ENCODE measurements at places on chromosomes 1 and 21. TPM values are rescaled to one million over a fixed set of nuclear protein-coding genes. Genes with fewer than 3 reads are reported as not detected.

Gene ELAPOR1
- total RNA-seq: under 0.01 TPM

Gene TMPRSS3
- not detected for total RNA-seq

Gene FCRLB
- 5.5 TPM for total RNA-seq

Gene MT1HL1
- not detected for total RNA-seq

Gene DIO1
- total RNA-seq: not detected

Gene AMPD1
- not detected for total RNA-seq

Gene C8A
- not detected for total RNA-seq

Gene LY9
- not detected for total RNA-seq

Gene FHAD1
- total RNA-seq: 0.73 TPM

Gene NBPF11
- total RNA-seq: 3.7 TPM

Gene ECE1
- 83.5 TPM for total RNA-seq

Gene KIF17
- not detected for total RNA-seq

Gene AKNAD1
- 0.73 TPM for total RNA-seq

Gene ZSCAN20
- total RNA-seq: 8.8 TPM

Gene KRTAP19-1
- total RNA-seq: not detected

Gene OR2M3
- not detected for total RNA-seq

Gene SHE
- under 0.01 TPM for total RNA-seq

Gene NBPF6
- total RNA-seq: not detected

Gene ST6GALNAC5
- total RNA-seq: 0.39 TPM

Gene HMGN1
- 149 TPM for total RNA-seq

Gene PTGER3
- 0.37 TPM for total RNA-seq

Gene RGS1
- not detected for total RNA-seq

Gene RNU1-1
- total RNA-seq: under 0.01 TPM

Gene SKI
- 22.3 TPM for total RNA-seq

Gene VWA5B1
- total RNA-seq: not detected

Gene ICOSLG
- total RNA-seq: 0.37 TPM

Gene PDC
- 0.20 TPM for total RNA-seq

Gene GLIS1
- 1.5 TPM for total RNA-seq

Gene FCER1G
- total RNA-seq: 0.59 TPM

Gene NAV1
- total RNA-seq: 58.5 TPM

Gene LRRC39
- total RNA-seq: 0.37 TPM

Gene ATP1B1
- 0.37 TPM for total RNA-seq

Gene C1orf159
- 11.5 TPM for total RNA-seq

Gene OTUD7B
- 11.9 TPM for total RNA-seq
